ENCODE measurements at places on chromosomes 3 and 15.

GRCh38 chr15:82812994-82813393, 3.6 kb downstream of the WHAMM start:
- DNase-seq: no peak

DNA sequence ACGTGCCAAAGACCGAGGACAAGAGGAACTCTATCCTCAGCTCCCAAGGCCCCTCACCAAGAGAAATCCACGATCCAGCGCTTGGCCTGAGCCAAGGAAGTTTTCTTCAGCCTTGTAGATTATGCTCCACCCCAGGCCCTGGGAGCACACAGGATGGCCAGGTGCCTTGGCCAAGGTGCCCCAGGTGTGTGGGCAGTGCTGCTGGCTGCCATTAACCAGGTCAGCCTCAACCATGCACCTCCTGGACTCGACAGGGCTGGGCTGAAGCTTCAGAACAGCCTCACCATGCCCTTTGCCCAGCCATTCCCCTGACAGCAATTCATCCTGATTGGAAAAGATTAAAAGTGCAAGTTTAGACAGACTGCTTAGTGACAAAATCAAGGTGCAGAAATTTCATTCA, 10.9 kb upstream of the MESP1 start:
- no peak for DNase-seq

DNA sequence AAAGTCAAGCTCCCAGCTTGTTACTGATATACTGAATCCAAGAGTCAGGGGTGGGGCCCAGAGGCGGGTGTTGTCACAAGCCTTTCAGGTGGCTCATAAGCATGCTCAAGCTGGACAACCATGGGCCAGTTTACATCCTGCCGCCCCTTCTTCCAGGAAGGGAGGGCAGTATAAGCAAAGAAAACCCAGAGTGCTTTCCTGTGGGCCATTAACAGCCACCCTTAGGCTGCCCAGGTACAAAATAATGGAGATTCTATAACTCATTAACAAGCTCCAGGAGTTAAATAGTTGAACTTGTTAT, 183.2 kb downstream of the NTRK3 start:
- no peak for DNase-seq

GRCh38 chr3:194150252-194150934, 14.4 kb downstream of the HES1 start:
- no peak for DNase-seq

DNA sequence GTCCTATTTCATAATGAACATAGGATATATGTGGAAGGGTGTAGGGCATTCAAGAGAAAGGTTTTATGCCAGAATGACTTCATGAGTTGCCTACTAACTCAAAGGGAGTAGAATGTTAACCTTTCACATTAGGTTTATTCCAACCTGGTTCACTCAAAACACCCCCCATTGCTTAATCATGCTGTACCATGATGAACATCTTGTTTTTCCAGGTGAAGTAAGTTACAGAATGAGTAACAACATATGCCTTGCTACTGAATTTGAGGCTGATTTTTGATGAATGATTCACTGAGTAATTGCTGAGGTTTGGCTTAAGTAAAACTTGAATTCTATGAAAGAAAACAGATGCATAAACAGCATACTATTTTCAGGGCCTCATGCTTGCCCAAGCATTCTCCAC, 5.9 kb upstream of the CLDN16 start:
- DNase-seq: no peak

- no peak for DNase-seq
These were observed 171.0 kb upstream of the NECTIN3 start for GRCh38 chr3:110900576-110900975.

GRCh38 chr3:14431452-14431916, 29.1 kb downstream of the SLC6A6 start:
- DNase-seq: no peak

GRCh38 chr3:59677747-59678702, 628.2 kb upstream of the CFAP20DC start:
- DNase-seq: no peak

DNA sequence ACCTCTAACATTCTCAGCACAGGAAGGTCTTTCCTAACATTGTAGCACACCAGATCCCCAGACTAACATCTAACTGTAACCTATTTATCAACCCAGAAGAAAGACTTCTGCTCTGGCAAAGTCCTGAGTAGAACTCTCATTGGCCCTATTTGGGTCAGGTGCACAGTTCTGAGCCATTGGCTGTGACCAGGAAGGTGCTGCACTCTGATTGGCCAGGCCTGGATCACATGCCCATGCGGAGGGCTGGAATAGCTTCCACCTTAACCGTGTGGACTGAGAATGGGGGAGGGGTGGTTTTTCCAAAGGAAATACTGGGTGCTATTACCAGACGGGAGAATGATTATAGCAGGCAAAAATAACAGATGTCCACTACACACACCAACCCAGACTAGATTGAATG, 11.5 kb downstream of the FEZF2 start:
- DNase-seq: no peak

- no peak for DNase-seq
These were observed 48.7 kb downstream of the NMNAT3 start for GRCh38 chr3:139629033-139629432.

DNA sequence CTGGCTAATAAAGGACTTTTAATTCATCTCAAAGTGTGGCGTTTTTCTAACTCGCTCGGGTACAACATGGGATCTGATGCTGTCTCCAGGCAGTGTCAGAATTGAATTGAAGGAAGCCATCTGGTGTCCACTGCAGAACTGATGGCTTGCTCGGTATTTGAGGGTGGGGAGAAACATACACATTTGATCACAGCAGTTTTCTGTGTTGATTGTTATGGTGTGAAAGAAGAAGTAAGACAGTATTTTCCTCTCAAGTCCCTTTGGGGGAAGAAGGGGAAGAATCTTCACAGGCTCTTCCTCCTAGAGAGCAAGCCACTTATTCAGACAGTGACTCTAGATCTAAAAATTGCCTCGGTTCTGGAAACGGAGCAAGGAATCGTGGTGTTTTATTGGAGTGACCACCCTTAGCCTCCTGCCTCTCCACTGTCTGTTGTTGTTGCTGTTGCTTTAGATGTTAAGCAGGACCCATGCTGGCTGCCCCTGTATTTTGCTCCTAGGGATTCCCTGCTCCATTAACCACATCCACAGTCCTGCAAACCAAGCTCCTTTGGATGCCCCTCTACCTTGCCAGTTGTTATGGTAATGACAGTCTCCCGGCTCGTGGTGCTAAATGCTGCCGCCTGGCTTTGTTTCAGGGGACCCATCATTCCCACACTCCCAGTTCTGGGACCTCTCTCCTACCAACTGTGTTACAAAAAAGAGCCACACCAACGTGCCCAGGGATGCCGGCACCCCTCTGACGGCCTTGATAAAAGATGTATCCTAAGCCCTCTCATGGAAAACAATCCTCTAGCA, 15.3 kb upstream of the MCCC1 start:
- no peak for DNase-seq

GRCh38 chr3:95200384-95200783, 1137.5 kb downstream of the NSUN3 start:
- no peak for DNase-seq

DNA sequence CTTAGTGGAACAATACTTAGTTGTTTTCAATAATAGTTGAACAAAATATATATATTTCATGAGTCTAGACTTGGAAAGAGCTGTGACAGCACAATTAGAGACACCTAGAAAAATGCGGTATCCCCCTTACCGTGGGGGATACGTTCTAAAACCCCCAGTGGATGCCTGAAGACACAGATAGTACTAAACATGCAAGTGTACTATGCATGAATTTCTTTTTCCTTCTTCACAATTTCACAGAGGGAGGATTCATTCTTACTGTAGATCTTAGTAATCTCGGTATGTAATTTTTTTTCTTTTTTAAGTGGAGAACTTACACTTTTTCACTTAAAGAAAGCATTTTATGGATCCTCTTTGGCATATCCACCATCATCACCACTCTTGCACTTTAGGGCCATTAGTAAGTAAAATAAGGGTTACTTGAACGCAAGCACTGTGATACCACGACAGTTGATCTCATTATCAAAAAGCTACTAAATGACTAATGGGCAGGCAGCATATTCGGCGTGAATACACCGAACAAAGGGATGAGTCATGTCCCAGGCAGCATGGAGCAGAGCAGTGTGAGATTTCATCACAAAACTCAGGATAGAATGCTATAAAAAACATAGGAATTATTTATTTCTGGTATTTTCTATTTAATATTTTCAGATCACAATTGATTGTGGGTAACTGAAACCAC, 72.3 kb upstream of the ZNF280D start:
- peak; percentile 11 for DNase-seq

- DNase-seq: no peak
These were observed 58.1 kb downstream of the DNAH1 start for GRCh38 chr3:52374173-52374572.

DNA sequence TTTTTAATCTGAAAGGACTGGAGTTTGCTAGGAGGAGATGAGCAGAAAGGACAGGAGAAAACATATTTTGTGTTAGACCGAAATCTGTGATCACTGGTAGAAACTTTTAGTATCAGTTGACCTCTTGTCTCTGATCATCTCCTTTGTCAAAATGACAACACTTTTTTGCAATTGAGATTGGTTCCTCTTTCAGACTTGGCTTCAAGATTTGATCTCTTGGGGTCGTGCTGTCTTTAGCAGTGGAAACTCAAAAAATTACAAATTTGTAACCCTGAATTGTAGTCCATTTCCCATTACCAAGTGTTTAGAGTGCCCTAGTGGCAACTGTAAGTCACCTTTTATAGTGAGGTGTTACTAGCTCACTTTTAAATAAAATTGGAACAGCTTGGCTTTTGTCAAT, 107.4 kb downstream of the KLHL25 start:
- no peak for DNase-seq

- no peak for DNase-seq
These were observed 24.9 kb upstream of the ACAD9 start for GRCh38 chr3:128854475-128854874.

DNA sequence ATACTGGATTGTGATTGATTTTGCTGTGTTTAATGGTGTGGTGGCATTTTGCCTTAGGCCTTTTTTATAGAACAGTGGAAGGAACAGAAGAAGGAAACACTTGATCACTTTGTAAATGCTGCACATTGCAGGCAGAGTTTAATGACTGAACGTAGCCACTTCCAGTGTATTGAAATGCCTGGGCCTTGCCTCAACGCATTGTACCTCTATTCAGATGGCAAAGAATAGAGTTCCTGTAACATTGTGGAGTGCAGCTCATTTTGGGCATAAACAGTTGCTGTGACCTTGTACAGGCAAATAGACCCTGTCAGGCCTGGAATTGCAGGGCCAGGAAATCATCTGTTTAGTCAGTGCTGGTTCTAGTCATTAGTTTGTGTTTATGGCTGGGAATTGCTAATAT, 225.0 kb downstream of the EPHA3 start:
- DNase-seq: no peak

DNA sequence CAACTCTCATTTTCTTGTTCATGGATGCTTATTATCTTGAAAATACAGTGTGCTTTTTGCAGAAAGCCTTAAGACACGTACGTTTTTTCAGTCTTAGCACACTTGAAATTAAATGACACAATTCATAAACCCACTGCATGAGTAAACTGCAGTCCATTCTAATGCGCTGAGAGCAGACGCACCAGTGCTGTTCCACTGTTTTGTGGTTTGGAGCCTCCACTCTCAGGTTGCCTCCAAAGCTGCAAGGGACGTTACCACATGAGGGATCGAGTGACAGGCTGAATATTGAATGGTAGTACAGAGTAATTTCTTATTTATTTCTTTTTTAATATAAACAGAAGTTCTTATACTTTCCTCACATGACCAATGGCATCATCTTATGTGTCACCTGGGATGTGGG, 12.3 kb downstream of the IQCH start:
- DNase-seq: no peak

DNA sequence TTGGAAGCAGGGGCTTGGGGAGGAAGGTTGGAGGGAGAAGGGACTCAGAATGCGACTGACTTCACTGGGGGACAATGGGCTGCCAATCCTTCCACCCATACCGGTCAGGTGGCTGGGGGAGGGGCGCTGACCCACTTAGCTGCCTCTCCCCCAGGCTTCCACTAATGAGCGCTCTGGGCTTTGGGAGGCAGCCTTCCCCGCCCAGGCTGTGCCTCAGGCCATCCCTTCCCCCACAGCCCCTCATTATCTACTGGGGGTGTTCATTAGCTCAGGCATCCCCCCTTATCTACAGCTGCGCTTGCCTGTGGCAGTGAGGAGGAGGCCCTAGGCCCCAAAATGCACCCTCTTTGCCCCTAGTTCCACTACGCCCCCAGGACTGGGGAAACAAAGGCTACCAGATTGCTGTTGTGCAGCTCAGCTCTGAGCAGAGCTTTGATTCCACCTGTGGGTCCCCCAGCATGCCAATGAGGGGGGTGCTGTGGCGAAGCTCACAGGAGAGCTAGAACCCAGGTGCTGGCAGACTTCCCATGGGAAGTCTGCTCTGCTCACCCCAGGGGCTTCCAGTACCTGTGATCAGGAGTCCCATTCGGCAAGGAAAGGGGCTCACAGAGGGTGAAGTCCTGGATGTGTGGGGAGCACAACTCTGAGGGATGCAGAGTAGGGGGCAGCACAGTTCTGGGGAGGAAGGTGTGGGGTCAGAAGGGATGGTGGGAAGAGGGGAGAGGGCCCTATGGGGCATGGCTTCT, 29.4 kb upstream of the SEMA3F start:
- no peak for DNase-seq

GRCh38 chr3:126959921-126960603, 22.9 kb upstream of the PLXNA1 start:
- no peak for DNase-seq

GRCh38 chr15:100779331-100780207, 100.1 kb upstream of the ALDH1A3 start:
- DNase-seq: no peak

- no peak for DNase-seq
These were observed 464.9 kb downstream of the TAFA4 start for GRCh38 chr3:68467465-68467864.

DNA sequence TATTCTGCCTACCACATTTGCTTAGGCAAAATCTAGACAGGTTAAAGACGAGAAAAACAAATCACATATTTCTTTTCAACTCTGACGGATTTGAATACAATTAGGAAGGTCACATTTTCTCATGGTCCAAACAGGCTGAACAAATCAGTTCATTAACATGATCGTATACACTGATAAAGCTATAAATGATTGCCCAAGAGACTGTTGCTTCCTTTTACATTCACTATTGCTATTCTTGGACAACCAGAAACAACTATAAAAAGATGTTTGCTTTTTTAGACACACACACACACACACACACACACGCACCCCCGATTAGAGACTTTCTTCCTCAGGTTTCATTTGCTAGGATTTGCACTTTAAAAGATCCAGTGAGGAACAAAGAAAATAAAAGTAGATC, 122.3 kb upstream of the BHLHE40 start:
- DNase-seq: no peak

- no peak for DNase-seq
These were observed 90.6 kb downstream of the ARNT2 start for GRCh38 chr15:80494756-80495155.
